ENCODE measurements at places on chromosomes 3 and 15.

- no peak for DNase-seq
These were observed 40.5 kb upstream of the FBXL22 start for GRCh38 chr15:63556736-63557135.

GRCh38 chr3:112086076-112086854, at the start of gene C3orf52:
TSS of gene C3orf52 (plus strand) at chr3:112086389. CDS start at chr3:112086408, 19 bp downstream.
- DNase-seq: peak; percentile 90

- DNase-seq: no peak
These were observed 180.6 kb downstream of the PTPRG start for GRCh38 chr3:61742006-61742405.

- DNase-seq: no peak
These were observed 43.2 kb downstream of the SLC7A14 start for GRCh38 chr3:170542704-170543103.

- DNase-seq: peak; percentile 40
These were observed 1.1 kb downstream of the ARMC8 start for GRCh38 chr3:138188013-138188730.

DNA sequence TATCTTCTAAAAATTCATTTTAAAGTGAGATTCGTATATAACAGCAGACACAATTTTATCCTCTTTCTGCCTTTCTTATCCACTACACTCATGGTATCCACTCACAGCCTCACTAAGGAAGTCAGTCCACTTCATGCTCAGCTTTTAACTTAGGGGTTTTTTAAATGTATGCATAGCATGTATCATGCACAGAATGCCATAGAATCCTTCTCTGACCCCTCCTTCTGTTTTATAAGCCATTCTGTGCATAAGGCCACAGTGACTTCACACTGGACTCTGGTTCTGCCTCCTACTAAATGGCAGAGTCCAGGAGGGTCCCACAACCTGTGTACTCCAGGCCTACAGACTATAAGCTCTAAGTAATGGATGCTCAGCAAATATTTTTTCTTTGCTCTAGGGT, 129.2 kb downstream of the ATG7 start:
- DNase-seq: no peak

GRCh38 chr3:122014741-122015140, 7.3 kb downstream of the ILDR1 start:
- no peak for DNase-seq

DNA sequence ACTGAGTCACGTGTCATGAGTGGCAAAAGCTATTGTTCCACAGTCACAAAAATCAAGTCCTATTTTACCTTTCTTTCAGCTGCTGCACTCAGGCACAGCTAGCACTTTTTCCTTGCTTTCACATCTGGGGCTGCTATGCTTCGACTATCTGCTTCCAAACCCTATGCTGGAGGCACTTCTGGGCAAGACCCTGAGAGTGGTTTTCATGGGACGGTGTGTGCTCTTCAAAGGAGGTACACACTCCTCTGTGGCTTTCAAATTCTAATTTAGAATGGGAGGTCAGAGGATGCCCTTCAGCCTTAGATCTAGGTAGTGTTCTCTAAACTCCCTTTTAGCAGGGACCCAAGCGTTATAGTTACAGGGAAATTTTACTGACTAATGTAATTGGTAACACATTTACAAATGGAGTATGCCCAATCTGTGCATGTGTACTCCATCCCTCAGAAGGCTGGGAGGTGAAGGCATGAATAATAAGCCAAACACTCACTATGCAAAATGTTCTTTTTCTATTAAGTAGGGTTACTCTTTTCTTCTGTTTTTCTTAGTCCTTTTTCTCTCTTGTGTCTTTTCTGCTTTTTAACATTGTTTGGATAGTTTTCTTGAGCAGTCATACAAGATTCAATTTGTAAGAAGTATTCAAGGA, 188.3 kb downstream of the LSAMP start:
- DNase-seq: no peak

DNA sequence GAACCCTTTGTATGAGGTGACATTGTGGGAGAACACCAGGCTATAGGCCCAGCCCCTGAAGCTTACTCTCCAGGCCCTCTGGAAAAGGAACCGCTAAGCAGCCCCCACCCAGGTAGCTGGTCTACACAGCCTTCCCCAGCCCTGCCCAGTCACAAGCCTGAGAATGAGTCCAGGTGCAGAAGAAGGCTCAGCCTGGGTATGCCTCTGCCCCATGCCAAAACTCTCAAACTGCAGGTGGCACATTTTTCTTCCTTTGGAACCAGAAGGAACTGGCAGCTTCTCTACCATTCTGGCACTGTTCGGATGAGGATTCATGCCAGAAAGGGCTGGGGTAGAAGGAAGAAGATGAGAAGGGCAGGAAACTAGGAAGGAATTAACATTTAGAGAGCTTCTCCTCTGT, 23.7 kb upstream of the TBC1D21 start:
- no peak for DNase-seq

GRCh38 chr15:70964058-70964457, 71.4 kb downstream of the LRRC49 start:
- DNase-seq: no peak

DNA sequence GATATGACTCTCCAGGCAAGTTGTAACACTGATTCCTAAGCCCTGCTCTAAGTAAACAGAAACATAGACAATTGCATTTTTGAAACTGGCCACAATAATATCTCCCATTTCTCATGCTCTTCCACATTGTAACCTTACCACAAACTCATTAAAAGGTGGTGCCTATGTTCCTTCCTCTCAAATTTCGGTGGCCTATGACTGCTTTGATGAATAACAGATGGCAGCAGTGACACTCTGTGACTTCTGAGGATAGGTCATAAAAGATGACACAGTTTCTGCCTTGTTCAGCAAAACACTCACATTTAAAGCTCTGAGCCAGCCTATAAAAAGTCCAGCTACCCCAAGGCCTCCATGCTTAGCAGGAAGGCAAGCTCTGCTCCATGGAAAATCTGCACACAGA, 195.2 kb downstream of the EFHB start:
- no peak for DNase-seq

DNA sequence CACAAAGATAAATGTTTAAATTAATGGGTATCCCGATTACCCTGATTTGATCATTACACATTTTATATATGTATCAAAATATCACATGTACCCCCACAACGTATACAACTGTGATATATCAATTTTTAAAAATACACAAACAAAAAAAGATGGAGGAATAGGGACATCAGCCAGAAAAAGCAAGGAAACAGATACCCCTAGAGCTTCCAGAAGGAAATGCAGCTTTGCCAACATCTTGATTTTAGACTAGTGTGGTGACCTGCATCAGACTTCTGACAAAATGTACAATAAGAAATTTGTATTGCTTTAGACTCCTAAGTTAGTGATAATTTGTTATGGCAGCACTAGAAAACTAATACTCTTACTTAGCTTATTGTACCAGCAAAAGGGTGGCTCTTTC, 483.8 kb downstream of the TUSC7 start:
- no peak for DNase-seq

- DNase-seq: no peak
These were observed 51.7 kb downstream of the CASR start for GRCh38 chr3:122235147-122235546.

DNA sequence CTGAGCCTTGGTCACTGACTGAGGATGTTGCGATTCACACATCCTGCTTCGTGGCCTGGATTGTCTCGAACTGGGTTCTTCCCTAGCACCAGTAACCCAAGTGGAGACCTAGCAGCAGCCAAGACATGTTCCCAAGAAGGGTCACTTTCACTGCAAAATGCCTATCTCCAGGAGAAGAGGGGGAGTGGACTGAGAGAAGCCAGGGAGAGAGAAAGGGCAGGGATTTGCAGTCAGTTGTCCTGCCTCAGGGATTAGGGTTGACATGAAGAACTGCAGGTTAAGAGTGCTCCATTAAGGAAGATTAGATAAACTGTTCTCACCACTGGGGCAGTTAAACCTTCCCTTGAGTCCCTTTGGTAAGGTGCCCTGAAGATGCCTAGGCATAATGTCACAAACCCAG, 5.7 kb upstream of the CD276 start:
- DNase-seq: no peak

- no peak for DNase-seq
These were observed 27.7 kb downstream of the ACKR4 start for GRCh38 chr3:132624790-132625189.

- peak; percentile 63 for DNase-seq
These were observed 90.4 kb downstream of the TBC1D2B start for GRCh38 chr15:77986891-77987764.

GRCh38 chr3:45353070-45353469, 35.3 kb upstream of the LARS2 start:
- no peak for DNase-seq

GRCh38 chr3:185659942-185660921, 74.1 kb downstream of the SENP2 start:
- DNase-seq: peak; percentile 86

- no peak for DNase-seq
These were observed 32.0 kb downstream of the KCNMB2 start for GRCh38 chr3:178568155-178568731.

DNA sequence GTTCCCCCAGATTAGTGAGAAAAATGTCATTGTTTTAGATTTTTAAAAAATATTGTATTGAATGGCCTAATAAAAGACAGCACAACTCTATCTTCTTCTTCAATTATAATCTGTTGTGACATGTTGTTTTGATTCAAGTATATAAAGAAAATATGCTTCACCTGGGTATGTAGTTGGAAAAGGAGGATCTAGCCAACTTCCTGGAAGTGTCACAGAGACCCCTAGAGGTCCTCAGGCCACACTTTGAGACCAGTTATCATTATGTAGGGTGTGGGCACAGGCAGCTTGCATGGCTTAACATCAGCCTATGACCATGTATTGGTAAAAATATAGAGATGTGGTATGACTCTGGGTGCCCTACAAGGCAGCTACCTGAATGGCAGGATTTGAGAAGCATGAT, 14.7 kb upstream of the RYR3 start:
- DNase-seq: no peak

DNA sequence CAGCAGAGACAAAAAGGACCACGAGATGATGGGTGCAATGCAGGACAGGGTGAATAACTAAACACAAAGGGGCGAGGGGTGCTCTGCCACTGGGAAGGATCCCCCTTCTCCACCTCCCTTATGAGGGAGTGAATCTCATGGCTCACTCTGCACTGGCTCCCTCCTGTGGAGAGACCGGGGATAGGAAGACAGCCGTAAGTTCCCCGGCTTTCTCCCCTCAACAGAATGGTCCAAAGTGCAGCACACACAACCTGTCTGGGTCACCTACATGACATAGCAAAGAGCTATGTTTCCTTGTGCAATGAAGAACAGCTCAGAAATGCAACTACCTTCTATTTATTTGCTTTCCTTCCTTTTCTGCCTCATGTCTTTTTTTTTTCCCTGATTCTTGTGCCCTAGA, 7.8 kb upstream of the ACSBG1 start:
- DNase-seq: no peak

DNA sequence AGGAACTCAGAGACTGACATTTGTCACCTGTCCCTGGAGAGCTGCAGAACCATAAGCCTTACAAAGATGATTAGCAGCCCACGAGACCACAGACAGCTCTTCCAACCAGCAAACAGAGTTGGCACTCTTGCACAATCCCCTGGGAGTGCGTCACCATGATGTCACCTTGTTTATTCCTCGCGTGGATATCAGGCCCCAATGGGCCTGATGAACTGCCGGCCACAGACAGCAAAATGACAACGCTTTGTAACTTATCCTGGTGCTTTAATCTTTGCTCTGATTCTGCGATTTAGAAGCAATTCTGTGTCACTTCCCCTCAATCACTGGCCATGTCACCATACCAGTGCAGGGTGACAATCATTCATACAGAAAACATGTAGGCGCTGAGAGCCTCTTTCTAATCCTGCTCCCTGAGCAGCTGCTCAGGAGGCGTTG, 89.2 kb downstream of the TAMM41 start:
- no peak for DNase-seq

- no peak for DNase-seq
These were observed 98.7 kb downstream of the TBC1D5 start for GRCh38 chr3:17643691-17644090.

DNA sequence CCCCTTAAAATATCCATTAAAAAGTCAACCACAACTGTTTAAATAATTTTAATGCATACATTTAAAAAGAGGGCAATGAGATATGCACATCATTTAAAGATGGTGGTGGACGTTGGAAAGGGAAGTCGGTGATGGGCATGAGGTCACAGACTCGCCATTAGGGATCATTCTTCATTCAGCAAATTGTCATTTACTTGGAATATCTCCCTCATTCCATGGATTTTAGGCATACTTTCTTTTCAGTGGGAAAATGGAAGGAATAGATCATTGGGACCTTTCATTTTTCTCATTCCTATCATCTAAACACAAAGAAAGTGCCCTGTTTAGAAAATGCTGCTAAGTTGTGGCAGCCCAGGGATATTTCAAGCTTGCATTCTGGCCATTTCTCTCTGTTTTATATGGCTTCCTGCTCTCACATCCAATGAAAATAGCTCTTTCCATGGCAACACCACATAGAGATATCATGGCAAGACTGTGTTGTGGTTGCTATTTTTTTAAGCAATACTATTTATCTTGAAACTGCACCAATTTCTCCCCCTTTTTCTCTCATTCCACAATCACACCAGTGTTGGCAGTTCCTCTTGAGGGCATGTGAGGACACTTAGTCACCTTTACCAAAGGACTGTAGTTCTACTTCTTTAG, 40.7 kb upstream of the LMCD1 start:
- DNase-seq: peak; percentile 64

GRCh38 chr3:52455283-52456168, at the start of gene NISCH:
TSS of gene NISCH (plus strand) at chr3:52455604. CDS start at chr3:52455642, 38 bp downstream.
- DNase-seq: peak; percentile 94

- no peak for DNase-seq
These were observed 1.2 kb downstream of the CRABP1 start for GRCh38 chr15:78341057-78341987.

DNA sequence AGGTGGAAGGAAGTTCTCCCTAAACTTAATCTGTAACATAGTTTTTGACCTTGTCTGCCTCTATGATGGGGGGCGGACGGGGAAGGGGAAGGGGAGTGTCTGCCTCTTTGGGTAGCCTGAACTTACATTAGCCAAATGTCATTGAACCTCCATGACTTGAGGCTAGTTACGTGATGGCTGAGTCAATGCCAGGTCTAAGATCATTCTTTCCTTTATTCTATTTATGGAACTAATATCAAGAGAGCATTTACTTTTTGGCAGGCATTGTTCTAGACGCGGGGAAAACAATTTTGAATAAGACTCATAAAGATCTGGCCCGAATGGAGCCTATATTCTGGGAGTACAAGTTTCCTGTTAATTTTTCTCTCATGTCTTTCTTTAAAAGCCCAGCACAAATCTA, 340.7 kb upstream of the C2CD4B start:
- DNase-seq: no peak

DNA sequence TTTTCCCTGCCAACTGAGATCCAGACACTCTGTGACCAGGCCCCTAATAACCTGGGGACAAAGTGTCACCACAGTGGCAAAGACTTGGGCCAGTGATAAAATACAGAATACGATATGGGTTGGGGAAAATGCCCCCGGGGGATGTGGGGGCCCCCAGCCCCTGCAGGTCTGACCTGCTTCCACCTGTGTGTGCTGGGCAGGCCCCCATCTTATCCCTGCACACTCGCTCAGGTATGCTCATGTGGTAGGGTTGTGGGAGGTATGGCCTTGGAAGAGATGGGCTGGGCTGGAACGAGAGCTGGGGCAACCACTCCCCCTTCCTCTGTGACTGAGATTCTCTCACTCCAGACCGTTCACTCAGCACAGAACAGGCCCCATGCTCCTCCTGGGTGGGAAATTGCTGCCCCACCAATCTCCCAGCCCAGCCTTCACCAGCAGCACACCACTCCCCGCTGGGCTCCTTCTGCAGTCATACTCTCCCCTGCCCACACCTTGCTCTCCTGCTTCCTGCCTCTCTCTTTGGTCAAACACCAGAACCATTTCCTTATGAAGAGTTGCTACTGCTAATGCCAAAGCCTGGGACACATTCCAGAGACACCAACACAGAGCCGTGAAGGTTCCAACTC, 9.6 kb upstream of the CPEB1 start:
- DNase-seq: no peak
